ENCODE measurements at places on chromosomes 7 and 10.

DNA sequence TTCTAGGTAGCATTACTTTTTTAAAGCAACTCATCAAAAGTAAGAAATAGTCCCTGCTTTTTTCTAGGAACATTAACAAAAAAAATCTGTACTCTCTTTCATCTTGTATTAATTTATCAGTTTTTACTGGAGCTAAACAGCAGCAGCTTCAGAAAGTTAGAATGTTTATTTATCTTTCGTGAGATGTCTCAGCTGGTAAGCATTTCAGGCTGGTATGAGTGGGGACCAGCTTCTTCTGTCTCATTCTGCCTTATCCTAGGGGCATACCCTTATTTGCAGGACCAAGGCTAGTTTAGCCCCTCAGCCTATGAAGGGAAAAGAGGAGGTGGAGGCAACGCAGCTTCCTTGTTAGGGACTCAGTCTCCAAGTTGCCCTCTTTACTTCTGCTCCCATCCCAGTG is 35.1 kb downstream of the LANCL2 start:
- H3K36me3 ChIP-seq: peaks cover 9% of the 10 kb centered on the region
- DNase-seq: no peak
- H3K27me3 ChIP-seq: no peaks in the 10 kb centered on the region

DNA sequence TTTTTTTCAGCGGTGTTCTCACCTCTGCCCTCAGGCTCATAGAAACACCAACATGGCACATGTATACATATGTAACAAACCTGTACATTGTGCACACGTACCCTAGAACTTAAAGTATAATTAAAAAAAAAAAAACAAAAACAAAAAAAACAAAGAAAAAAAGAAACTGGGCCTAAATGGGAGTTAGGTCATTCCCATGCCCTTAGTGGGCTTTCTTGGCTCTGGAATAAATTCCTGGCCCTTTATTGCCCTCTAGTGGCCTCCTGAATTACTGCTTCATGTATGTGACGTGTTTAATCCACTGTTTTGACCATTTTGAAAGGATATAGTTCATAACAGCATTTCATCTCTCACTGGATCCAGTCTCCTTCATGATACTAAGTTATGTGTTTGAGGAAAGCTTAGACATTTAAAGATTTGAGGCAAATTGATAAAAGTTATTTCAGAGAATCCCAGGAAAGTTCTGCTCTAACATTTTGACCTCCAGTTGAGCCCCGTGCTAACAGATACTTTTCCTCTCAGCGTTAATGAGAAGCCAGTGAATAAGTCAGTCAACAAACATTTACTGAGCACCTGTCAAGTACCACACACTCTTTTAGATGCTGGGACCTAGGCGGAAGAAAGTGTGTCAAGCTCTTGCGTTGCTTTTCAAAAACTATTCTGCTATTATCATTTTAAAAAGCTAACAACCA is 54.7 kb upstream of the SYPL1 start:
- no peak overlapping the region for H3K27ac ChIP-seq
- H3K4me1 ChIP-seq: no peaks in the 10 kb centered on the region
- H3K36me3 ChIP-seq: no peaks in the 10 kb centered on the region

GRCh38 chr10:88880282-88881076 is 434 bp downstream of the STAMBPL1 start:
- H3K4me3 ChIP-seq: peak overlapping the region; percentile 97
- no peaks in the 10 kb centered on the region for H3K36me3 ChIP-seq
- peak overlapping the region; percentile 91 for H3K27ac ChIP-seq
- H3K4me1 ChIP-seq: peaks cover 29% of the 10 kb centered on the region
- peak; percentile 84 for DNase-seq
- H3K27me3 ChIP-seq: no peaks in the 10 kb centered on the region

- peaks cover 12% of the 10 kb centered on the region for H3K4me1 ChIP-seq
- H3K27ac ChIP-seq: no peak overlapping the region
- no peak for DNase-seq
- no peaks in the 10 kb centered on the region for H3K27me3 ChIP-seq
- peaks cover 6% of the 10 kb centered on the region for H3K36me3 ChIP-seq
Measured at GRCh38 chr10:18221123-18221522, 80.9 kb downstream of the CACNB2 start.

DNA sequence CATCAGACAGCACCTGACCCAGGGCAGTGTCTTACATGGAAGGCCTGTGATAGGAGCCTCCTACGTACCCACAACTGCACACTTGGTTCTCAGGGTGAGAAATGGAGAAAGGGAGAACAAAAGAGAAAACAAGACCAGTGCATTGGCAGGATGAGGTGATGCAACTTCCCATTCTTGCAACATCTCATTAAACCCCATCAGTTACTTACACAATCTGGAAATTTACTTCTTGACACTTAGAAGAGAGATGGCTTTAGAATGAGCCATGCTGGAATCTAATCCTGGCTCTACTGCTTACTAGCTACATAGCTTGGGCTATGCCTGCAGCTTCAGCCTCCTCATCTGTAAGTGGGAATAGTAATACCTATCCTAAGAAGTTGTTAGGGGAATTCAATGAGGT is 391.7 kb downstream of the KCNMA1 start:
- H3K36me3 ChIP-seq: peaks cover 6% of the 10 kb centered on the region
- peak; percentile 75 for DNase-seq
- H3K27me3 ChIP-seq: no peaks in the 10 kb centered on the region
- no peak overlapping the region for H3K4me3 ChIP-seq

DNA sequence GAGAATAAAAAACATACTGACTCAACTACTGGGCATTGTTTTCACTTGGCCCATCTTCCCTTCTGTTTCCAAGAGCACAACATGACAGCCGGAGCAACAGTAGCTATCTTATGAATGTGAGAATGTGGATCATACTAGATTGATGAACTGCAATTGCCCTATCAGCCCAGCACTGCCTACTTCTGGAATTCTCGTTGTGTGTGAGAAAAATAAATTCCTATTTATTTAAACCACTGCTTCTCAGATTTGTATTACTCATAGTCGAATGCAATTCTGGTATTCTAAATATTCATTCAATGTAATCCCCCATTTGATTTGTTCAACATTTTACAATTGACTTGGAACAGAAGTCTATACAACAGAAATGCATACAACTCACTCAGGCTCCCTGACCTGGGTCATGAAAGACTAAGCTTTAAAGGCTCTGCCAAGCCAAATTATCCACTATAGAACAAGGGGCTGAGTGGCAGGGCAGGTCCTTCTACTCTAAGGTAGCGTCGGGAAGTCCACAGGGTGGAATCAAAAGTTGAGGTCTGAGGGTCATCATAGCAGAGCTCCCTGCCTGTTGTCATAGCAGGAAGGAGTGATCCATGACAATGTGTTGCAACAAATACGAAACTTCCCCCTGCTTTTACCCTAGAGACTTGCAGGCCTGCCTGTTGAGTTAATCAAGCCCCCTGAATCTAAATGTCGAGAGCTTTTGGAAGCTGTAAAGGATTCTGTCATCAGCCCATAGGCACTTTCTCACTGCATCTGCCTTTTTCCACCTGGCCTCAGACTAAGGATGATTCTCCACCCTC is 12.4 kb upstream of the JAZF1 start:
- no peak overlapping the region for H3K27ac ChIP-seq
- H3K4me3 ChIP-seq: no peak overlapping the region
- no peaks in the 10 kb centered on the region for H3K4me1 ChIP-seq
- DNase-seq: no peak
- peaks cover 12% of the 10 kb centered on the region for H3K27me3 ChIP-seq
- no peaks in the 10 kb centered on the region for H3K36me3 ChIP-seq

DNA sequence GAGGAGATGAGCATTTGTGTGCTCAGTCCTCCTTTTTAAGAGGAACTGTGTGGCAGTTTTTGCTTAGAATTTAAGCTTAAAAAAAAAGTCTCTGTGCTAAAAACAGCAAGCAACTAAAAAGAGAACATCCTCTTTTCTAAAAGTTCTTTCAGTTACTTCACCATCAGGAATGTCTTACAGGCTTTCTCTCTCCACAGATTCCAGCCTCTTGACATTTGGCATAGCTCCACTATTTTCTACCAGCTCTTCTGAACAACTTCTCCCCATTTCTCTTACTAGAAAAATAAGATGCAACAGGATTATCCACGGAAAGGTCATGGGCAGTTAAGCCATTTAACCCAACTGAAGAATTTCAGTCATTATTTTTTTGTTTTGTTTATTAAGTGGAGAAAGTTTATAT is 13.2 kb downstream of the PCLO start:
- H3K4me3 ChIP-seq: no peak overlapping the region
- DNase-seq: no peak
- H3K27ac ChIP-seq: no peak overlapping the region
- peaks cover 6% of the 10 kb centered on the region for H3K36me3 ChIP-seq

GRCh38 chr7:157580324-157580723 is 243.5 kb downstream of the DNAJB6 start:
- H3K36me3 ChIP-seq: peaks cover 7% of the 10 kb centered on the region
- no peak overlapping the region for H3K4me3 ChIP-seq
- H3K4me1 ChIP-seq: no peaks in the 10 kb centered on the region
- H3K27ac ChIP-seq: no peak overlapping the region

DNA sequence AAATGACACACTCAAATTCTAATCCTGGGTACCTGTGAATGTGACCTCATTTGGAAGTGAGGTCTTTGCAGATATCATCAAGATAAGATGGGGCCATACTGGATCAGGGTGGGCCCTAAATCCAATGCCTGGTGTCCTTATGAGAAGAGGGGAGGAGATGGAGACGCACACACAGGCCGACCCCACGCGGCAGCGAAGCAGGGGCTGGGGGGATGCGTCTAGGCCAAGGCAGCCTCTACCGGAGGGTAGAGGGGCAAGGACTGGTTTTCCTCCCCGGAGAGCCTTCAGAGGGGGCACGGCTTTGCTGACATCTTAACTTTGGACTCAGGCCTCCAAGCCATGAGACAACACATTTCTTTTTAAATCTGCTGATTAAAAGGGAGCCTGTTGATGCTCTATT is 33.3 kb downstream of the DPYSL4 start:
- H3K4me1 ChIP-seq: no peaks in the 10 kb centered on the region
- H3K36me3 ChIP-seq: no peaks in the 10 kb centered on the region
- no peak overlapping the region for H3K27ac ChIP-seq
- no peak for DNase-seq
- H3K4me3 ChIP-seq: no peak overlapping the region

DNA sequence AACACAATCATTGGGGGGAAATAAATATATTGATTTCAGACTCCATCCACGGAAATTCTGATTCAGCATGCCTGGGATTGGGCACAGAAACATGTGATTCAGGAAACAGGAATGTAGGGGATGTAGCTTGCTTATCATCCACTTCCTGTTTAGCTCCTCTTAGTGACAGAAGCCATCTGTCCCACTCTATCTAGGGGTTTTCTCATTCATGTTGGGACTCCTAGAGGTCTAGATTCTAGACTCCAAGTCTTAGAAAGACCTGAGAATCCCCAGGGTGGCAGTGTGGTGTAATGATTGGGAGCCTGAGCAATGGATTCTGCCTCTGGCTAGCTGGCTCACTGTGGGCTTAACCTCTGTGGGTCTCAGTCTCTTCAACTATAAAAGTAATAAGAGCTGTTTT is 67.9 kb downstream of the CDK1 start:
- no peaks in the 10 kb centered on the region for H3K4me1 ChIP-seq
- H3K27ac ChIP-seq: no peak overlapping the region
- no peaks in the 10 kb centered on the region for H3K36me3 ChIP-seq
- no peak overlapping the region for H3K4me3 ChIP-seq
- no peaks in the 10 kb centered on the region for H3K27me3 ChIP-seq
- DNase-seq: peak; percentile 14

DNA sequence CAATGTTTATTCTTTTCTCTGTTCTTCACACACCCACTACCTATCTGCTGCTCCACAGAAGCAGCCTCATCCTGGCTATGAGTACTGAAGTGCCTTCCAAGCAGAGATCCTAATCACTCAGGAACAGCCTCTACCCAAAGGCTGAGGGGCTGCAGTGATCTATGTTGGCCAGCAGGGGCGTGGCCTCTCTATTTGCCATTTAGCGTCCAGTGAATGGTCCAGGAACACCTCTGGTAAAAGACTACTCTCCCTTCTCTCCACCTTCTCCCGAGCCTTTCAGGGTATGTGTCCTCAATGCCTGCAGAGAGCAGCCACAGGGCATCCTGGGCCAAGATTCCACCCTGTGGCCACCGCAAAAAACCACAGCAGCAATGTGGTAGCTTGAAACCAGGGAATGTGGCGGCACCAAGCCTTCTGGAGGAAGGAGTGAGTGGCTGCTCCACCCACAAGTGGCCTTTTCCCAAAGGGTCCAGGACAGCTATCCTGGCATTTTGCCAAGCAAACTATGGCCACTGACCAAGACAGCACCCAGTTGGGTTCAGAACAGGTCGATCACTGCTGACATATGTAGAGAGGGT is 70.9 kb downstream of the SYPL1 start:
- peaks cover 22% of the 10 kb centered on the region for H3K27me3 ChIP-seq
- peaks cover 13% of the 10 kb centered on the region for H3K4me1 ChIP-seq
- H3K4me3 ChIP-seq: no peak overlapping the region
- DNase-seq: peak; percentile 66
- H3K27ac ChIP-seq: no peak overlapping the region

- DNase-seq: no peak
- H3K4me1 ChIP-seq: no peaks in the 10 kb centered on the region
Measured at GRCh38 chr7:18653381-18654155, 158.0 kb downstream of the HDAC9 start.

DNA sequence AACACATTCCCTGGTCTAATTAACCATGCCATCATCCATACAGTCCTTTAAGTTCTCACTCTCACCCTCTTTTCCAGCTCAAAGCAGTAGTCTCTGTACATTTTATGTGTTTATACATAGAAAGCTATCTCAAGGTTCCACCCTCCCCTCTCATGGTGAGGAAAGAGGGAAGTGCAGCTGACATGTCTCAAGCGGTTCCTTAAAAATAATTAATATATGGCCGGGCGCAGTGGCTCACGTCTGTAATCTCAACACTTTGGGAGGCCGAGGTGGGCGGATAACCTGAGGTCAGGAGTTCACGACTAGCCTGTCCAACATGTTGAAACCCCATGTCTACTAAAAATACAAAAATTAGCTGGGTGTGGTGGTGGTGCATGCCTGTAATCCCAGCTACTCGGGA is 36.7 kb downstream of the ZC3HAV1 start:
- peaks cover 7% of the 10 kb centered on the region for H3K4me1 ChIP-seq
- H3K27ac ChIP-seq: peak overlapping the region; percentile 71
- peaks cover 89% of the 10 kb centered on the region for H3K36me3 ChIP-seq
- no peaks in the 10 kb centered on the region for H3K27me3 ChIP-seq
- no peak overlapping the region for H3K4me3 ChIP-seq

DNA sequence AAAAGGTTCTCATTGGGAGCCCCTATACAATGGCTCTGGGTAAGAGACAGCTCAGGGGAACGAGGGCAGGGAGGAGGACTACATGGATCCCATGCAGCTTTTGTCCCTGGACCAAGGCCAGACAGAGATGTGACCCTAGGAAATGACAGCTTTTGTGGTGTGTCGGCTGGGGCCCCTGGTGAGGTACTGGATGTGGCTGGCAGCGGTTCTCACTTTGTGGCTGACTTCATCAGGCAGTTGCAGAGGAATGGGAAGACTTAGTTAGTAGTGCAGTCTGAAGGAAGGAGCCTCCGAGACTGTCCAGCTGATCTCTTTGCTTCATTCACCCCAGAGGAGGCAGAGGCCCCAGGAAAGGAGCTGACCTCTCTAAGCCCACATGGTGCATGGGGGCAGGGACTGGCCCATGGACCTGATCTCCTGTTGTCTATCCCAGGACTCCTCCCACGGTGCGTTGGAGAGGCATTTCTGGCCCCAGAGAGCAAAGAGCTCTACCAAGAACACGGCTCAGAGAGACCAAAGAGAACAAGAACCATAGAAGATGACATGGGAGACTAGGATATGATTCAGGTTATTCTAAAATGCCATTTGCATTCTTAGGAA is 202.9 kb downstream of the RPS24 start:
- H3K4me1 ChIP-seq: no peaks in the 10 kb centered on the region
- no peak overlapping the region for H3K4me3 ChIP-seq
- peaks cover 47% of the 10 kb centered on the region for H3K27me3 ChIP-seq
- H3K27ac ChIP-seq: no peak overlapping the region

All from MCF 10A (cell line).